ENCODE measurements at places on chromosomes 4 and X.

GRCh38 chrX:47316276-47317025 lies 53.9 kb upstream of the ZNF157 start:
- DNase-seq = no peak

DNA sequence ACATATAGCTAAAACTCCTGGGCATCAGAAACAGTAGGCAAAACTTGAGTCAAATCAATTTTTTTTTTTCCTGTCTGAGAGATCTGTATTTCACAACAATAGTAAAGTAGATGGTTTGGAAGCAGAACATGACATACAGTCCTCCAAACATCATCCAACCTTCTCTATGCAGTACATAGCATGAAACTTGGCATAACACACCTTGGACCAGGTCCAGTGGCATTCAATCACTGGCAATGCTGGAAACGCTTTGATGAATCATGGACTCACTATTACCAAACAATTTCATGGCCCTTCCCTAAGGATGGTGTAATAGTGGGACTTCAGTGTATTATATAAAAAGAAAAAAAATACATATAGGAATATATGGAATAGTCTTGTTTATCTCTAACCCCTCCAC lies 154.6 kb downstream of the FMR1NB start:
- DNase-seq = no peak

DNA sequence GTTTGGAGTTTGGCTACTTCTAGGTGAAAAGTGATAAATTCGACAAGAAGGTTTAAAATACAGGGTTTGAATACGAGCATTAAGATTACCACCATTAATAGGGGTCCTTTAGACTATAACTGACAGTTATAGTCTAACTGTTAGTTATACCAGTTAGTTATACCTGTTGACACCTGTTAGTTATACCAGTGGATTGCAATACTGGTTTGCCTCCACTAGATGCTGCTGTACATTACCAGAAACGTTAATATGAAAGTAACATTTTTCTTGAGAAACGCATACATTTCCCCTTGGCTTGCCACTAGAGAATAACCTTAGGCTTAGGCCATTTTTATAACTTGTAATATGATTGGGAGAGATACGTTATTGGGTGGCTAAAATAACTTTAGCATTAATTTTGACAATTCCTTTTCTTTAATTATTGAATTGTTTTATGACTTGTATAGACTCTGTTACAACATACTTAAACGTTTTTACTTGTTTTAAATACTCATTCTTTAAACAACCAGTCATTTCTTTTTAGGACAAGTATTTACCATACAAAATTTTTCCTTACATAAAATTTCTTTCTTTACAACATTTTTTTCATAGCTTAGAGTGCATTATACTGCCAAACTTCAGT lies 911.2 kb downstream of the FSTL5 start:
- no peak for DNase-seq

DNA sequence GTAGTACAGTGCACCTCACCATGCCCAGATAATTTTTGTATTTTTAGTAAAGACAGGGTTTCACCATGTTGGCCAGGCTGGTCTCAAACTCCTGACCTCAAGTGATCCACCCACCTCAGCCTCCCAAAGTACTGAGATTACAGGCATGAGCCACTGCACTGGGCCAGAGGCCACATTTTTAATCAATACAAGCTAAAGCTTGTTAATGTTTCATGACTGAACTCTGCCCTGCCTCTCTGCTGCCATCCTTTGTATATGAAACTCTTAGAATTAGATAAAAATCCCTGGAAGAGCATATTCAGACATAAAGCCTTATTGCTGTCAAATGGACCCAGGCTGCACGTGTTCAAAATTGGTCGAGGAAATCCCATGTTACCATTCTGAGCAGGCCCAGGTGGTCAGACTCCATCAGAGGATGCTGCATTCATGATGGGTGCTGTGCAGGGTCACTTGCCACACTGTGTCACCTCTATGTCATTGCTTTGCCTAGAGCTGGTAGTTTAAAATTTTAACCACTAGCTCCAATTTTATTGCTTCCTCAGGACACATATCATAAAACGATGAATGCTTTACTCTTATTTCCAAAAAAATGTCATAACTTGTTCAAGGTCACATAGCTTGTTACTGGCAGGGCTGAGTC lies 45.2 kb downstream of the LNX1 start:
- peak; percentile 19 for DNase-seq

GRCh38 chr4:104344342-104344980 lies 150.2 kb downstream of the CXXC4 start:
- DNase-seq = no peak
